ENCODE measurements at places on chromosomes 11 and 22.
A peak's percentile ranks its signal among the peaks of the same experiment; 100 is the strongest.

- DNase-seq, result no peak
Measured at GRCh38 chr22:26559961-26560575, 29.9 kb downstream of the TPST2 start.

GRCh38 chr11:45410391-45411227 is 124.5 kb upstream of the SYT13 start:
- DNase-seq, result no peak

DNA sequence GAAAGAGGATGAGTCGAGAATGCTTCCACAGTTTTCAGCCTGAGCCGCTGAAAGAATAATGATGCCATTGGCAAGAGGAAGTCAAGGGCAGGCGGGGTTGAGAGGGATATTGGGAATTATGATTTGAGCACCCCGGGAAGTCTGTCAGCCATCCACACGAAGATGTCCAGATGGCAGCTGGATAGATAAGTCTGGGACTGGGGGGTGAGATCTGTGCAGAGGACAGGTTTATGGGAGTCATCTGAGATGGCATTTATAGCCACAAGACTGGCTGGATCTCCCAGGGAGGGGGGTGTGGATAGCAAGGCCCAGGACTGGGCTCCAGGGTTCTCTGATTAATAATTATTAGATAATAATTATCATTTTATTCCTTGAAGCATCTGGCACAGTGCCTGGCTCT is 5.1 kb upstream of the STIP1 start:
- no peak for DNase-seq

GRCh38 chr11:14345668-14346067 is 13.3 kb downstream of the RRAS2 start:
- no peak for DNase-seq

- DNase-seq, result no peak
Measured at GRCh38 chr11:64131683-64132190, 34.2 kb downstream of the MACROD1 start.

DNA sequence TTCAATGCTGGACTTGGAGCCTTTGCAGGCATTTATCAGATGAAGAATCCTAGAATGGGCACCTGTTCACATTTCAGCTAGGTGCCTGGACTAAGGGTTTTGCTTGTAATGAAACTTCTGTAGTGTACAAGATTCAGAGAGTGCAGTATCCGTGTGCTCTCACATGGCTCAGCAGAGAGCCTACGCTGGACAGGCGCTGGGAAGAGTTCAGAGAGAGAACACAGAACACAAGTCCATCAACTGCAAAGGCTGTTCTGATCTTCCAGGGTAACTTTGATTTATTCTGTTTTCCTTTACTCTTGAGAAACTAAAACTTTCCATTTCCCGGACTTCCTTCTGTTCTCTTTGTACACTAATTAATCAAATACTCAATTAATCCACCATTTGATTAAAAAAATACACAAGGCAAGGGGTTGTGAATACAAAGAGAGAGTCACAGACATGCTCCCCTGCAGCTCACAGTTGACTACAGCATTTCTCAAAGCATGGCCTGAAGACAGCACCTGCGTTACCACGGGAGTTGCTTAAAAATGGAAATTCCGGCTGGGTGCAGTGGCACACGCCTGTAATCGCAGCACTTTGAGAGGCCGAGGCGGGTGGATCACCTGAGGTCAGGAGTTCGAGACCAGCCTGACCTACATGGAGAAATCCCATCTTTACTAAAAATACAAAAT is 393.7 kb downstream of the LARGE1 start:
- DNase-seq, result no peak

DNA sequence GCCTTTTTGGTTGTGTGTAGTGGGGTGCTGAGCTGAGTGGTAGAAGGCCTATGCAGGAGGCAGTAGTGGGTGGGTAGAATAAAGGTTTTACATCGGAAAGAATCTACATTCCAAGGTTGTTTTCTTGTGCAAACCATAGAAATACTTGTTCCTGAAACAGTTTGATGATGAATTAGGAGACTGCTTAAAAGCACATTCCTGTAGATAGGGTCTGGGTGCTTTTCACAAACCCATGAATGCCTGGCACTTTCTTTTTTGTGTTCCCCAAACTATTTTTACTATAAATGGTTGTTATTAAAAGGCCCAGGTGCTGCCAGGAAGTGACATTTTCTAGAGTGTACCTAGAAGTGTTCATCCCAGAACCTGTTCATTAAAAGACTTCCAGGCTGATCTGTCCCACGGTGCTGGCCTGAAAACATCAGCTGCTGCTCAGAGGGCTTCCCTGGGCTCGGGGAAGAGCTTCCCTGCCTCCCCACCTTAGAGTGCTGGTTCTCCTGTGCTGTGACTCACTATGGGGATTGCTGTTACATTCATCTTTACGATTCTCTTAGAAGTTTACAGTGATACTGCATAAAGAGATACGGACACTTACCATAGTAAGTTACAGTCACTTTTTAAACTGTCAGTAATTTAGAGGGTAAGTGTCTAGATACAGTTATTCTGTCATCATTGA is 27.9 kb downstream of the PPFIA1 start:
- peak; percentile 38 for DNase-seq

- DNase-seq, result peak; percentile 51
Measured at GRCh38 chr11:4118107-4118506, 23.5 kb downstream of the RRM1 start.

GRCh38 chr22:32858121-32858703 is 56.7 kb downstream of the TIMP3 start:
- no peak for DNase-seq

DNA sequence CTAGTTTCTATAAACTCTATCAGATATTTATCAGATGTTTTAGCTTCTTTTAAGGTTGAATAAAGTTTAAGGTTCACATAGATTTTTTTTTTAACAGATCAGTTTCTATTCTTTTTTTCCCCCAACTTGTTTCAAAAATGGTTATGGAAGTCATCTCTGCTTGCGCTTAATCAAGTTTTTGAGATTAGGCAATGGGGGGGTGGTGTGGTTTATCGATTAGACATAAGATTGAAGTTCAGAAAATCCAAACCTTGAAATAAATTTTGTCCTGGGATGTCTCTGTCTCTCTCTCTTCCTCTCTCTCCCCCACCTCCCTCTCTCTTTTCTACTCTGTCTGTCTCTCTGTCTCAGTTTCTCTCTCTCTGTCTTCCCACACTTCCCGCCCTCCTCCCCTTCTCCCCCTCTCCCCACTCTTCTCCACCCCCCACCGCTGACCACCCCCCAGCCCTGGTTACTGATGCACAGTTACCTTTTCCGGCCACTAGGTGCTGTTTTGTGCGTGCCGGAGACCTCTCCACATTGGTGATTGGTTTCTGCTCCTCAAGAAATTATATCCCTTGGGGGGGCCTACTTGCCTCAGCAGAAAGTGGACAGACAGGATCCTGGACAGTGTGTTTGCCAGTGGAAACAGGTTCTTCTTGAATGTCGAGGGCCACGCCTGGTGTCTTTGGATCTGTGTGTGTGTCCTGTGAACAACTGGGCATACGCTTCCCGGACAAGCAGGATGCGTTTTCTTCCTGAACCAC is 29.7 kb upstream of the ANO1 start:
- no peak for DNase-seq

- DNase-seq, result no peak
Measured at GRCh38 chr11:16037179-16037578, 319.2 kb downstream of the SOX6 start.

DNA sequence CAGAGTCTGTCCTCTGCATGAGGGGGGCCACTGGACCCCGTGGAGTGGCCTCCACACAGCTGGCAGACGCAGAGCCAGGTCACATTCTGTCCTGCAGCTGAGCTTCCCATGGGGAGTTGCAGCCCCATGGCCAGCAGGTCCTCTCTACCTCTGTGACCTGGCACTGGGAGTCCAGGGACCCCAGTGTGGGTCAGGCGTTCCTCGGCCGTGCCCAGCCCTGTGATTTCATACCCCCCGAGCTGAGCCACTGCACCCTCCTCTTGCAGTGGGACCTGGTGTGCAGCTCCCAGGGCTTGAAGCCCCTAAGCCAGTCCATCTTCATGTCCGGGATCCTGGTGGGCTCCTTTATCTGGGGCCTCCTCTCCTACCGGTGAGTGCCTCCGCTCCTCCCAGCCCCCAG is 32.2 kb upstream of the SLC22A12 start:
- DNase-seq, result no peak

DNA sequence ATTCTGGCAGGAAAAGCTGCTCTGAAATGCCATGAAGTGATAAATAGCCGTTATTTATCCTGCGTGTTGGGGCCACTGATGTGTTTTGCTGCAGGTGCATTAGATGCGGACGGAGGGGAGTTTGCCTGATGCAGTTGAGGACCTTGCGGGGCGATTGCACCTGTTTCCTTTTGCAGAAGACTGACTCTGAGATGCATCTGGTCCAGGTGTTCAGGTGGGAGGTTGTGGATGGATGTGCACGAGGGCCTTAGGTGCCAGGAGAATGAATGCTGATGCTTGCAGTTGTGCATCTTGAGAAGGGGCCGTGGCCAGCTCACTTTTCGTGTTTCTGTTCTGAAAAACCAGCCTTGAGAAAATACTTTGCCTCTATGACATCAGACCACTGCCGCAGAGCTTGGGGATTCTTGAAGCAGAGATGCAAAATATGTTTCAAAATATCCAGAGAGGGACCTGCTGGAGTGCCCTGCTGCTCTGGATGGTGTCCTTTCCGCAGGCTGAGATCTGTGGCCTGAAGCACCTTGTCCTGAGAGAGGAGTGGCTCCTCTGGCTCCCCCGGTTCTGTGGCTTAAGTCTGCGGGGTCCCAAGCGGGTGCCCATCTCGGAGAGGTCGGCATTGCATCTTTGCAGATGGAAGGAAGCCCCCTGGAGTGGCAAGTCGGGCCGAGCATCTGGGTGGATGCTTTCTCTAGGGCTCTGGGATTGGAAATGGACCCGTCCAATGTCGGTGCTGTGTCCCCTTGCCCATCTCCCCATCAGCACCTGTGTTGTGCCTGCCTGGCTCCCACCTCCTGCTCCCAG is 1031.1 kb downstream of the TBC1D22A start:
- DNase-seq, result no peak

GRCh38 chr11:93686812-93687211 is 25.3 kb downstream of the CEP295 start:
- DNase-seq, result peak; percentile 44

DNA sequence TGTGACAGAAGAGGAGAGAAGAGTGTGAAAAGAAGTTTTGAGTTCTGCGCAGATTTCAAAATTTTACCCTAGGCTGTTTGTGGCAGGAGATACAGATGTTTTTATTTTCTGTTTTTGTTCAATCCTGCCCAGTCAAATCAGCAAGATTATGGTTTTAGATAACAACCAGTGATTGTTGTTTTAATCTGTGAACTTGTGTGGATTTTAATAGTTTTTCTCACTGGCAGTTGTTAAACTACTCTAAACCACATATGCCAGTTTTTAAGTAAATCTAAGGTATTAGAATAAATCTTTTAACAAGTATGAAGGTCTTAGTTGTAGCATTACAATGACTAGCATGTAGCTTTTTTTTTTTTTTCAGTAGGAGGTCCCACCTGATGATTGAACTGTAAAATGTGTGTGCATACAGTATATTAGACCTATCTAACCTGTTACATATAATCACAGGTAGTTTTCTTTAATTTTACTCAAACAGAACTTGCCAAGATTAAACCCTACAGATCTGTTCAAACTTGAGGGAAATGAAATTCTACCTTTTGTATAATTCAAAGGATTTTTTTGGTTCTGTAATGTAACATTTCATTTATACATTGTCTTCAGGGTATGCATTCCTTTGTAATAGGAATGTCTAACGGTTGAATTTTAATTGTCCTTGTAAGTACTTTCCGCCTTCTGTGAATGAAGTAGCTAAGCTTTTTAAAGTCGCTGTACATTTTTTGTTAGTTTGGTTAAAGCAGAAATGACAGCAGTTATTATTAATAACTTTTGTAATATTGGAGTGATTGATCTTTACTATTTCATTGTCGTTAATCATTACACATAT is 13.3 kb downstream of the ATXN10 start:
- no peak for DNase-seq

DNA sequence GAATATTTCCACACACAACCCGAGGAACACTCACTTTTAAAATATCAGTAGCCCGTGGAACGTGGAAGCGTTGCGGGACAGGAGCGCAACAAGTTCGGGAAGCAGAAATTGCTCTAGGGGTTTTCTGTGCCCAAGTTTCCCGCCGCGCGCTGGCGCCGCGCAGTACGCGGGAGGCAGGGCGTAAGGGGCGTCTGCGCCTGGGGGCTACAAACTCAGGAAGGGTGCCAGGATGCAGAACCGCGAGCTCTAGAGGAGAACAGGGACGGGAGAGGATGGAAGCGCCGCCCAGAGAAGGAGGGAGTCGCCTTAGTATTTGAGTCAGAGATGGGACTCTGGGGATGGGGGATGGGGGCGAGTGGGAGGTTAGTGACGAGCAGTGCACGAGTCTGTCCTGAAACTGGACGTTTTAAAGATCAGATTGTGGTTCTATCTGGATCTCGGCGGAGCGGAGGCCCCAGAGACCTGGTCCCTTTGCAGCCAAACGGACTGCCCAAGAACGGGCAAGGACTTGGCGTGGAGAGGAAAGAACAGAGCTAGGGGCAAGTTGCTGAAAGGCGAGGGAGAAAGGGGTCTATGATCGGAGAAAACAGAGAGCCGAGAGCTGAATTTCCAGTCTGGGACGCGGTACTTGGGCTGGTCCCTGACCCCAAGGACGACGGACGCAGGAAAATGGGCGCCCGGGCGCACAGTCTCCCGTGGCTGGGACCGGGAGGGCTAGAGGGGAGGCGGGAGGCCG is 4.7 kb downstream of the BSX start:
- no peak for DNase-seq

- DNase-seq, result peak; percentile 24
Measured at GRCh38 chr11:121552154-121552553, 99.4 kb upstream of the SORL1-AS1 start.

DNA sequence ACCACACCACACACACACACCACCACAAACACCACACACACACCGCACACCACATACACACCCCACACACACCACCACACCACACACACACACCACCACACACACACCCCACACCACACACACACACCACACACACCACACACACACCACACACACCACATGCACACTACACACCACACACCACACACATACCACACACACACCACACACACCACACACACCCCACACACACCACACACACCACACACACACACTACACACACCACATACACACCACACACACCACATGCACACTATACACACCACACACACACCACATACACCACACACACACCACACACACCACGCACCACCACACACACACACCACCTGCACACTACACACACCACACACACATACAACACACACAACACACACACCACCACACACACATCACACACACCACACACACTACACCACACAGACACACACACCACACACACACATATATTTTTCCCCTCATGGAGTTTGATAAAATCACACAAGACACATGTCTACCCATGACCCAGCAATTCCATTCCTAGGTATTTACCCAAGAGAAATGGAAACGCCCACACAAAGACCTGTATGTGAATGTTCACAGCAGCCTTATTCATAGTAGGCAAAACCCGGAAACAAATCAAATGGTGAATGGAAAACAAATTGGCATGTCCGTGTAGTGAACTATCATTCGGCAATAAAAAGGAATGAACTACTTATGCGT is 14.3 kb downstream of the CD5 start:
- DNase-seq, result no peak

- DNase-seq, result no peak
Measured at GRCh38 chr11:112963368-112963955, 2.2 kb downstream of the NCAM1 start.

Measured in fibroblast of upper back skin (primary cell).